ENCODE measurements at places on chromosomes 6 and 20. TPM values are rescaled to one million over a fixed set of nuclear protein-coding genes. Genes with fewer than 3 reads are reported as not detected.

DNA sequence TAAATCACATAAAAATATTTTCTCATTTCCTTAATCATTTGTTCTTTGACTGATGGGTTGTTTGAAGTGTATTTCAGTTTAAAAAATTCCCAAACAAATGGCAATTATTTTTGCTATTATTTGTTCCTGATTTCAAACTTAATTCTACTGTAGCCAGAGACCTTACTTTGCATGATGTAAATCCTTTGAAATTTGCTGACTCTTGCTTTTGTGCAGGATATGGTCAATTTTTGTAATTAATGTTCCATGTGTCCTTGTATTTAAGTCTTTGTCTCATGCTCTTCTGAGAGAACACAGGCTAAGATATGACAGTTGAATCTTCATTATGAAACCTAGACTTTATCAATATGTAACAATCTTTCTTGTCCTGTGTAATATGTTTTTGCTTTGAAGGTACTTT is 295.0 kb upstream of the CHD6 start:
- no peaks in the 10 kb centered on the region for H3K27me3 ChIP-seq
- DNase-seq = no peak
- H3K4me1 ChIP-seq = no peaks in the 10 kb centered on the region
- no peaks in the 10 kb centered on the region for H3K36me3 ChIP-seq
- H3K27ac ChIP-seq = no peak overlapping the region

DNA sequence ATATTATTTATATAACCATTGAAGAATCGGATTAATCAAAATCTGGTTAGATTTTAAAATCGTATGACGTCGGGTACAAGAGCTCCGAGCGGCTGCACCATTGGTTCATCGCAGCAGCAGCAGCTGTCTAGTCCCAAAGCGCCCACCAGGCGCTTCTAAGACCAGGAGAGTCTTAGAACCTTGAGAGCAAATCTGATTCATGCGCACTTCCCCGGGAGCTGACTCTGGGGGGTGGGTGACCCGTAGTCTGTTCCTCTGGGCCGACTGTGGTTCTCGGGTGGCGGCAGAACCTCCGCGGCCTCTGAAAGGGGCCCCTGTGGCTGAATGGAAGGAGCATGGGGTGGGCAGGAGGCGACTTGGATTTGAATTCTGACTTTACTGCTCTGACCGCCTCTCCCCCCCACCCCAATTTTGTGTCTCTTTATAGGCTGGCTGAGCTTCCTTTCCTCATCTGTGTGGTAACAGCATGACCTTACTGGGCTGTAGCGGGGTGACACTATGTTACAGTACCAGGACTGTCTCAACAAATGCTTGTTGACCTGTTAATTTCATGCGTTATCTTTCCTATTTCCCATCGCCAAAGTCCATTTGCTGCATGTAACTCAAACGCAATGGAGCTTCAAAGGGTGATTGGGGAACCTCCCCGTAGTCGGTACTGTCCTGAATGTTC is 119.7 kb downstream of the RTN4IP1 start:
- no peaks in the 10 kb centered on the region for H3K36me3 ChIP-seq
- DNase-seq = no peak
- peak overlapping the region; percentile 69 for H3K4me3 ChIP-seq
- H3K27me3 ChIP-seq = no peaks in the 10 kb centered on the region

GRCh38 chr20:10264166-10264558 is 45.5 kb downstream of the SNAP25 start:
- no peaks in the 10 kb centered on the region for H3K36me3 ChIP-seq
- H3K27me3 ChIP-seq = no peaks in the 10 kb centered on the region
- no peaks in the 10 kb centered on the region for H3K4me1 ChIP-seq
- H3K4me3 ChIP-seq = no peak overlapping the region
- DNase-seq = no peak

DNA sequence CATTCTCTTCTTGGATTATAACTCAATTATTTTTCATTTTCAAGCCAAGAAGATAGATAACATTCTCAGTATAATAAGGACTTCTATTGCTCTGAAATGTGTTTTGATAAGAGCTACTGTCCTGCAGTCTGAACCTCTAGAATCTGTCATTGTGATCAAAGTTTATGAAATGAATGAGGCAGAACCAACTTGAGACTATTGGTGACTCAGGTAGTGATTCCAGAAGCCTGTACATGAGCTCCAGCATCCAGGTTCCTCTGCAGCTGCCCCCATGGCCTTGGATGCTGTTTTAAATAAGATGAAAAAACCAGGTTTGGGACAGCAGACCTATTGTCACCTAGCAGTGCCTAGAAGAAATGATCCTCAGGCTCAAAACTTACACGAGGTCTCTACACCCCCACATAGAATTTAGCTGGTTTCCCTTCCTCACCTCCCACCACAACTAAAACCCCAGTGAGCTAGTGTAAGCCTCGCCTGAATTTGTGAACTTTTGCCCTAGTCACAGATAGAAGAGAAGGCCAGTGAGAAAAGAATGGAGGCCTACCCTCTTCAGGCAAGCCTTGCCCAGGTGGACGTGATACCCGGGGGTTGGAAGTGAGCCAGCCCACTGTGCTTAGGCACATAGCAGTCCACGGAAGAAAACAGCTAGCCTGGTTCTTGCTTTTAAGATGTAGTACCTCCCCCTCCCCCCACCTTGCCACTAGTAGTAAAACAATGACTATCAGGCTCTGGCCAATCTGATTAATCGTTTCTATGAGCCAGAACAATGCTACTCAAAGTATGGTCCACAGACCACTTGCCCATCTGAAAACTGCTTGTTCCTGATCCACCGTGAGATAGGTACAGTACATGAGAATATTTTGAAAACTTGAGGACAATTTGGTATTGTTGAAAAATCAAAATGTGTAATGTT is 73.0 kb upstream of the SYNJ2 start:
- peaks cover 80% of the 10 kb centered on the region for H3K36me3 ChIP-seq
- H3K4me3 ChIP-seq = no peak overlapping the region
- no peak overlapping the region for H3K27ac ChIP-seq
- H3K4me1 ChIP-seq = no peaks in the 10 kb centered on the region
- no peak for DNase-seq

GRCh38 chr6:28531479-28532128 is 5.9 kb downstream of the GPX5 start:
- no peak overlapping the region for H3K27ac ChIP-seq
- no peak for DNase-seq
- H3K4me1 ChIP-seq = no peaks in the 10 kb centered on the region
- no peaks in the 10 kb centered on the region for H3K27me3 ChIP-seq

- H3K36me3 ChIP-seq = no peaks in the 10 kb centered on the region
- H3K27ac ChIP-seq = no peak overlapping the region
- no peak overlapping the region for H3K4me3 ChIP-seq
Measured at GRCh38 chr6:74343804-74344203, 647.8 kb downstream of the CD109 start.

- H3K27me3 ChIP-seq = no peaks in the 10 kb centered on the region
- no peaks in the 10 kb centered on the region for H3K4me1 ChIP-seq
- H3K4me3 ChIP-seq = no peak overlapping the region
- H3K27ac ChIP-seq = no peak overlapping the region
- H3K36me3 ChIP-seq = no peaks in the 10 kb centered on the region
- no peak for DNase-seq
Measured at GRCh38 chr6:88810701-88811100, 152.7 kb downstream of the RNGTT start.

DNA sequence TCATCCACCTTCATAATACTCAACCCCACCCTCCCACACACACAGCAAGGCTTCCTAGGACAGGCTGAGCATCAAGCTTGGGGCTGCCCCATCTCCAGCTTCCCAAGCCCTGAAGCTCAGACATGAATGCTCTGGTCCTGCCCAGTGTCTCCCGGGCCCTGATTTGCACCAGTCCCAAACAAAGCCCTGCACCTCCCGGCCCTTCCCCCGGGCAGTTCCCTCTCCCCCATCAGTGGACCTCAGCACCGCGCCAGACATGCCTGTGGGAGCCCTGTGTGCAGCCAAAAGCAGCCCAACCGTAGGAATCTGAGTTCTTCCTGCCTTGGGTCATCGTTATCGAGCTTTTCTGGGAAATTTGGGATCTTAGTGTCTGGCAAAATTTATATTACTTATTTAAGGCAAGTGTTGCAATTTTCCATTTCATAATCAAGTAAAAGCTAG is 63.5 kb downstream of the THBS2 start:
- no peaks in the 10 kb centered on the region for H3K4me1 ChIP-seq
- no peak overlapping the region for H3K4me3 ChIP-seq
- no peaks in the 10 kb centered on the region for H3K36me3 ChIP-seq
- H3K27me3 ChIP-seq = no peaks in the 10 kb centered on the region
- peak overlapping the region; percentile 14 for H3K27ac ChIP-seq

The KCNQ2 gene
- total RNA-seq = not detected

The BMP2 gene
- 7.6 TPM for total RNA-seq
